Activated CD8-positive, alpha-beta memory T cell treated with anti-CD3 and anti-CD28 coated beads, Interleukin-2, amount 10 ng/mL, durations not matched to agents 7 days and 5 days (primary cell): ENCODE measurements at places on chromosomes 12 and 14. TPM values are rescaled to one million over a fixed set of nuclear protein-coding genes. Genes with fewer than 3 reads are reported as not detected.

- no peak for DNase-seq
Measured at GRCh38 chr14:24979725-24980239, 70.2 kb downstream of the STXBP6 start.

DNA sequence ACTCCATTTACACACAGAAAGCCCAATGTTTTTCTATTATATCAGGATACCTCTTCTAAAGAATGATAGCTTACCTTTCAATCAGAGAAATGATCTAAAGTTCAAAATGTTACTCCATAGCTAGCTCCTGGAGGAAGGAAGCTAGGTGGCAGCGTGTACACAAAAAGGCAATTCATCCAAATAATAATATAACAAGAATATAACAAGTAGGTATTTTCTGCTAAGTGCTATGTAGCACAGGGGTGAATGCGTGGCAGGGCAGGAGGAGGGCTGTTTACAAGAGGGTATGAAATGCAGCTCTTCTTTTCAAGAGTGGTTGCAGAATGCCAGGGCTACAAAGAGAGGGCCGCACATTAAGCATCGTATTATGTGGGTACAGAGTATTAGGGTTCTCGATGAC lies 663 bp upstream of the SNAPC1 start:
- DNase-seq, result no peak

DNA sequence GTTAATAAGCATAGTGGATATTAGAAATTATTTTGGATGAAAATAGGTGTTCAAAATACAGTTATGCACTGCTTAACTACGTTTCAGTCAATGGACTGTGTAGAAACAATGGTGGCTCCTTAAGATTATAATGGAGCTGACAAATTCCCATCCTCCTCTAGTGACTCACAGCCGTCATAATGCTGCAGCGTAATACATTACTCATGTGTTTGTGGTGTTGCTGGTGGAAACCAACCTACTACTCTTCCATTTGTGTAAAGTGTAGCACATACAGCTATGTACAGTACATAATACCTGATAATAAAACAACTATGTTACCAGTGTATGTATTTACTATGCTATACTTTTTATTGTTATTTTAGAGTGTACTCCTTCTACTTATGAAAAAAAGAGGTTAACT lies 111.2 kb upstream of the TMCC3 start:
- DNase-seq, result no peak

Gene LUM
- not detected for total RNA-seq

Gene ABCD2
- 25.0 TPM for total RNA-seq
